NCI-H524 (cell line): ENCODE measurements at places on chromosomes 5 and 9.

- no peak for DNase-seq
Measured at GRCh38 chr5:103646698-103647614, 84.4 kb upstream of the NUDT12 start.

DNA sequence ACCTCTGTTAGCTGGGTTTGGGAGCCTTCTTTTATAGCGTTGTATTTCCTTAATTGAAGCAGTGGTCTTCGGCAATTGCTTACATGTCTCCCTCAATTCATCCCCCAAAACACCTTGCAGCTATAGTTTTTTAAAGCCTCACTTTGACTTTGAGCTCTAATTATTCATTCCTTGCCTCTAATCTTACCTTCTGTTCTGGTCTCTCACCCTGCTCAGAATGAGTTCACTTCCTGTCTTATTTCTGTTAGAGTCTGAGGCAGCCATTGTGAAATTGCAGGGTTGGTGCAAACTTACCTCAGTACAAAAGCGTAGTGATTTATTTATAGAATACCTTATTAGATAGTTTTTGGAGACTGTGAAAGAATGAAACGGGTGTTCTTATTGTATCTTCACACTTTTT lies 35.0 kb downstream of the AOPEP start:
- no peak for DNase-seq

- no peak for DNase-seq
Measured at GRCh38 chr9:36966371-36967097, 67.5 kb downstream of the PAX5 start.

DNA sequence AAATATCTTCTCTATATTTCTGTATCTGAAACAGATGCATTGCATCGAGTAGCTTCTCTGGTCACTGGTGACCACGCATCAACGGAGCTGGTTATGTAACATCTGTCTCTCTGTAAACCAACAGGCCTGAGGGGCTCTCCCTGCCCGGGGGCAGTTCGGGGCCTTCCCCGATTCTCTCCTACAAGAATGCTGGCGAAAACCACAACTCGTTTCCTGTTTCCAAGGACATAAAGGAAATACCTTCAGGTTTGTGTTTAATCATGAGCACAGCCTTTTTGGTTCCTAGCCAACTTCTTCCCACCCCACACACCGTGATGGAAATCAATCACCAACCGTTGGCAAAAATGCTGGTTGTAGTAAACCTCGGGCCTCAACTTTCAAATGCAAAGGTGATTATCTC lies 25.1 kb downstream of the GDNF start:
- no peak for DNase-seq

DNA sequence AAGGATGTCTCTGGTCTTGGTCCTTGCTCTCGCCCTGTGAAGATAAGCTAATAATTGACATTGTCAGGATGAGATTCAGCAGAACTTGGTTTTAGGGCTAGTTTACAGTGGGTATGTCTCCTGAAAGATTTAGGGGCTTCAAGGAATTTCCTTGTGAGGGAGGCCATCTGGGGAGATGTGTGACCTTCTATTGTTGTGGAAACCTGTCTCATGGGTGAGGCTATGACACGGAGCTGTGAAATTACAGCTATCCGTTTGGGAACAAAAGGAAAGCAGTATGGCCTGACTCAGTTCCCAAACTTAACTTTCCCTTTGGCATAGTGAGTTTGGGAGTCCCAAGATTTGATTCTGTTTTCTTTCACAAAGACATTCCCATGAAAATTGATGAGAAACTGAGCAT lies 142.0 kb downstream of the PARP8 start:
- DNase-seq, result no peak

GRCh38 chr5:91541696-91542095 lies 158.6 kb upstream of the ARRDC3 start:
- DNase-seq, result no peak

- DNase-seq, result no peak
Measured at GRCh38 chr9:27471366-27471765, 52.7 kb upstream of the IFNK start.

- no peak for DNase-seq
Measured at GRCh38 chr5:107496466-107496865, 174.3 kb downstream of the EFNA5 start.

DNA sequence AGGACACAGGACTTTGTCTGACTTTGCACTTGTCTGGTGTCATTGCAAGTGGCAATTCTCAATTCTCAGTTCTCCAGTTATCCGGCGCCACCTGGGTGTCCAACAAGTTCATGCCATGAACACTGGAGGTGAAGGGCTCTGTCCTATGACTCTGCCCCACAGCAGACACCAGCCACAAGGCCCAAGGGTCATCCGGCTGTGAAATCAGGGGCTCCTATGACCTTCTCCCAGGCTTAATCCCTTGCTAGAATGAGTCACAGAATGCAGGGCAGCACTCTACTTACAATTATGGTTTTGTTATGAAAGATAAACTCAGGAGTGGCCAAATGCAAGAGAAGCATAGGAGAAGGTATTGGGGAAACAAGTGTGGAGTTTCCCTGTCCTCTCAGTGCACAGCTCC lies 392.0 kb downstream of the GADD45G start:
- DNase-seq, result peak; percentile 1
